CD4-positive, alpha-beta T cell treated with Interleukin-17A for 1 hour (primary cell): ENCODE measurements at places on chromosomes 3 and 15.

DNA sequence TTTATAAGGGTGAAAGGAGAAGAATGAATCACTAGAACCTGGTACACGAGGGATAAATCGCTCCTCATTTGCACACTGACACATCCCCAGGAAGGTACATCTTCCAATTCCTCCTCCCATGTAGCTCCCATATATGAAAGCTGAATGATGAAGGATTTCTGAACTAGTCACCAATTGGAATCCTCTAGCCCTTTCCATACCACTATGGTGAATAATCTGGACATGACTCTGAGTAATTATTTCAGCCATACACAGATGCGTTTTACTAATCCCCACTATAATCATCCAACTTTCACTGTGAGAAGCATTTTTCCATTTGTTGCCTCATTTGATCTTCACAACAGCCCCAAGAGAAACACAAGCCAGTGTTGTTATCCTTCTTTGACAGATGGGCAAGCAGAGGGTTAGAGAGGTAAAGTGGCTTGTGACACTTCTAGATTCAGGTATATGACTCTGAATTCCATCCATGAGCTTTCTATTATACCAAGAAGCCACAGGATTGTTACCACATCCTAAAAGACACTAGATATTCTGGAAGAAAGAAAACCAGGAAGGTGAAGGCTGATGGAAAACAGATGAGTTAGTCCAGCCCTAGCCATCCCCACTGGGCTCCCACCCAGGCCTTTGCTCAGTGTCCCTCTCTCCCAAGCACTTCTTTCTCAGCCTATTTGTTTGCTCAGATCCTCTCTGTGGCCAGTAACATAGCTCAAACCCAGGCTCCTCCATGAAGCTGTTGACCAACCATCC is 22.2 kb upstream of the BCL6 start:
- no peak for DNase-seq

- DNase-seq, result no peak
Measured at GRCh38 chr3:103006526-103007183, 571.8 kb downstream of the ZPLD1 start.

DNA sequence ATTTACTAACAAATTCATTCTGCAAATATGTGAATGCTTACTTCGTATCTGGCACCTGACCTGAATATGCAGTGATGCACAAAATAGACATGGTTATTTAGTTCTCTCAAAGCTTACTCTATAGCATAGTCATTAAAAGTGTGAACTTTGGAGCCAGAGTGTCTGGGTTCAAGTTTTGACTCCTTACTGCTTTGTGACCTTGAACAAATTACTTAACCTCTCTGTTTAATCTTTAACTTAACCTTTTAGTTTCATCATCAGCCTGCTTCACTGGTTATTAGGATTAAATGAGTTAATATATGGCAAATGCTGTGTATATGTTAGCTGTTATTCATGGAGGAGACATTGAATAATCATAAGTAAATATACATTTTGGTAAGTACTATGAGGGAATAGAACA is 12.1 kb upstream of the MGA start:
- DNase-seq, result no peak

DNA sequence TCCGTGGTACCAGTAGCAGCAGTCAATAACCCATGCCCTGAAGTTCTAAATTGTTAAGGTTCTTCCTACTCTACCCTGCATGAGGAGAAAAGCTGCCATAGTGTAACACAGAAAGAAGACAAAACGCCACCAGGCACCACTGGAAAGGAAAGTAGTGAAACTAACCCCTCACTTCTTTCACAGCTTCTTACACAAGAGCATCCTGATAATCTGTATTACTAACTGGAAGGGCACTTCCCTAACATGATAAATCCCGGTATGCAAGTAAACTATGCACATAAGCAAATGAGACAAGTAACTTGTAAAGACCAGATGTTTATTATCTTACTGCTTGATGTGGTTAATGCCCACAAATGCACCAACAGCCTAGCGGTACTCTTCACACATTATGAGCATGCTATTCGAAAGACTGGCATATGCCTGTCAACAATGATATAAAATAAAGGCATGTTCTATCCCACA is 141.3 kb downstream of the ADAM10 start:
- DNase-seq, result peak; percentile 51

GRCh38 chr3:135862361-135862760 is 103.2 kb upstream of the PPP2R3A start:
- no peak for DNase-seq

DNA sequence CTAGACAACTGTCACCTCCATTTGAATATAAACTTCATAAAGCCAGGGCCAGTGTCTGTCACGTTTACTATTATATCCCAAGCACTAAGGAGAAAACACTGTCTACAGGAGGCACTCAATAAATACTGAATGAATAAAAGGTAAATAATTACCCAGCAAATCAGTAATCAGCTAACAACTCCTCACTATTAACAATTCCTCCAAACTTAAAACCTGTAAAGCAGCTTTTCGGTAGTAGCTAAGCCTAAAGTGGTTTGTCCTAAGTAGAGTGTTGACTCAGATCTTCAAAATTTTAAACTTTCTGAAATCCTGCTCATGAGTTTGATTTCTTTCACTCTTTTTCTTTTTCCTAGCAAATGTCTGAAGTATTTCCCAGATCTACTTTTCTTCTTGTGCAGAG is 39.9 kb downstream of the C3orf80 start:
- no peak for DNase-seq

- DNase-seq, result no peak
Measured at GRCh38 chr3:101255441-101255840, 64.9 kb downstream of the IMPG2 start.

- DNase-seq, result no peak
Measured at GRCh38 chr3:148459931-148460513, 237.7 kb upstream of the AGTR1 start.

GRCh38 chr15:63576441-63576840 is 20.7 kb upstream of the FBXL22 start:
- DNase-seq, result no peak

GRCh38 chr3:181718369-181718768 is 6.6 kb downstream of the SOX2 start:
- DNase-seq, result no peak

GRCh38 chr15:63188247-63188925 is 1.0 kb upstream of the RAB8B start:
- no peak for DNase-seq

DNA sequence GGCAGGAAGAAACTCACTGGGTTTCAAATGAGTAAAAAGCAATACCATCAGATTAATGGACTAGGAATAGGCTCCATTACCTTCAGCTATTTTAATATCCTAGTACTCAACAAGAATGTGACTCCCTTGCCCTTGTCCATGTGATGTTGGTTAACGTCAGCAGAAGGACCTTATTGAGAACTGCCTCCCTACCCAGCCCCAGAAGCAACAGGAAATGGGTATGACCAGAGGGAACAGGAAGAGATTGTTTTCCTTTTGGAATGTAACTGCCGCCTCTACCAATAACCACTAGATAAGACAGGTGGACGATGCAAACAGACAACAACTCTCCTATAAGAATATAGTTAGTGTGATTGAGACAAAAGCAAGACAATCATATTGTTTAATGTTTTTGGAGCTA is 10.4 kb upstream of the MME start:
- DNase-seq, result no peak

- DNase-seq, result no peak
Measured at GRCh38 chr3:147418808-147419701, 9.9 kb downstream of the ZIC1 start.

GRCh38 chr3:168847291-168847883 is 751.7 kb upstream of the GOLIM4 start:
- DNase-seq, result no peak

DNA sequence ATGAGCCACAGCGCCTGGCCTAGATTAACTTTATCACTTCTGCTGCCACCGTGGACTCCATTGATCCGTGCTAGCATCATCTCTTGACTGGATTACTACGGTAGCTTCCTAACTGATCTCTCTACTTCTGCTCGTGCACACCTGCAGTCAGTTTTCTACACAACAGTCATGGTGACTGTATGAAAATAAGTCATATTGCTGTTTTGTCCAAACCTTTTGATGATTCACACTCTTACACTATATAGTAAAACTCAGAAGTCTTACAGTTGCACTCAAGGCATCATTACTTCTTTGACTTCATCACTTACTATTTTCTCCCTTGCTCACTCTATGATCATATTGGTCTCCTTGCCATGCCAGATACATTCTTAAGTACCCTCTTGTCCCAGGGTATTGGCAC is 10.1 kb downstream of the PDCD6IP start:
- DNase-seq, result no peak

GRCh38 chr3:192636517-192637444 is 90.6 kb downstream of the FGF12 start:
- no peak for DNase-seq

- DNase-seq, result no peak
Measured at GRCh38 chr3:127289706-127290575, 2.1 kb upstream of the PRR20G start.

DNA sequence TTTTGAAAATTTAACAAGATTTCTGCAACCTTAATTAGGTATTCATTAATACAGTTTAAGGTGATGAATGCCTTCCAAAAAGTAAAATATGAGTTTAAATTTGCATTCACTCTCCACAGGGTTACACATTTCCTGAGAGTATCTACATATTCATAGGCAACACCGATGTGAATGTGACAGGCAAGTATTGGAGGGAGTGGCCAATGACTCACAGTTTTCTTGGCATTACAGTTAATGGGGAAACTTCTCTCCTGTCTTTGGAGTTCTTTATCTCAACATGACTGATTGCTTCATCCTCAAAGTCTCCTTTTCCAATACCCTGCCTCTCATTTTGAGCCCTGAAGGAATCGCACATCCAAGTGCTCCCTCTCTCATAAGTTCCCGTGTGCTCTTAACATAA is 181.9 kb upstream of the CHL1 start:
- DNase-seq, result no peak

DNA sequence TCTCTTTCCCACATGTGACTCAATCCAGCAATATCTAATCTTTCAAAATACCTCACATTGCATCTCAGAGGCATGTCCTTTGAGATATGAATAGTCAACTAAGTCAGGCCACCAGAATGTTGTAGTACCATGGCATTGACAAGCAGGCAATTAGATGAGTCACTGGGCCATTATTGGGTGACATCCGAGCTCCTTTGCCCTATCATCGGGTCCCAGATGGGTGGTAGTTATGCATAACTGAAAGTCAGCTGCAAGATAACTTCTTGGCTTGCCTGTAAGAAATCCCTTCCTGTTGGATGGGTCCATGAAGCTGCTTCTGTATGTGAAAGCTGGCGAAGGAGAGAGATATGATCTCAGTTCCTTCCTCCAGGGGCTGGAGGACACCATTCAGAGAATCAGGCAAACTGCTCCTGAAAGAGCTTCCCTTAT is 32.8 kb downstream of the ARRDC4 start:
- DNase-seq, result no peak

GRCh38 chr15:79316864-79317263 is 6.0 kb downstream of the TMED3 start:
- no peak for DNase-seq

DNA sequence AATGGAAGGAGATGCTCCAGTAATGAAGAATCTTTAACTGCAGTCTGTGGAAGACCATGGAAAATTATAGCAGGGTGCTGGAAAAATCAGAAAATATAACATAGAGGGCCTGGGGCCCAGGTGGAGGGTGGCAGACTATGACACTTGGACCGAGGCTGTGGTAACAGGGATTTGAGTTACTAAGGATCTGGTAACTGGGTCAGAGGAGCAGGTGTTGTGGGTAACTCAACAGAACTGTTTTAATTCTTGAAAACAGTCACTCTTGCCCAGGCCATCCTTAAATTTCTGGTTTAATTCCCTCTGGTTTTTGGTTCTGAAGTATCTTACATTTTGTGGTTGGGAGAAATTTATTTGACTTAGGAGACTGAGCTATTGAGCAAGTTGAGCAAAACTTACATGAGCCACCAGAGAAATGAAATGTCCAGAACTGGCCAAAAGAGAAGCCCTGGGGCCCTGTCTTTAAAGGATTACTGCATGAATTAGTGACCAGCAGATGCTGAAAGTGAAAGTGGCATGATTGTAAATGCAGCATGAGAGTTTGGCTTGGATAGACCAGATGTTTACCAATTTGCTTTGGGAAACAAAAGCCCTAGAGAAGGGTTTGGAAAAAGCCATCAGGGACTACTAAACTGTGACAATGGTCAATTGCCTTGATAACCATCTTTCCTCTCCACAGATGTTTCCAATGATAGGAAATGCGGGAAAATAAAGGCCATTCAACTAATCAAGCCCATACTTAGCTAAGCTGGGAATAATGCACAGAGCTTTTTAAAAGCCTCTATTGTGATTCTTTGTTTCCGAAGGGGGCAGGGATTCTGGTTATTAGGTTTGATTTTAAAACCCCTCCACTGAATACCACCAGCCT is 374.9 kb upstream of the TGFBR2 start:
- no peak for DNase-seq

DNA sequence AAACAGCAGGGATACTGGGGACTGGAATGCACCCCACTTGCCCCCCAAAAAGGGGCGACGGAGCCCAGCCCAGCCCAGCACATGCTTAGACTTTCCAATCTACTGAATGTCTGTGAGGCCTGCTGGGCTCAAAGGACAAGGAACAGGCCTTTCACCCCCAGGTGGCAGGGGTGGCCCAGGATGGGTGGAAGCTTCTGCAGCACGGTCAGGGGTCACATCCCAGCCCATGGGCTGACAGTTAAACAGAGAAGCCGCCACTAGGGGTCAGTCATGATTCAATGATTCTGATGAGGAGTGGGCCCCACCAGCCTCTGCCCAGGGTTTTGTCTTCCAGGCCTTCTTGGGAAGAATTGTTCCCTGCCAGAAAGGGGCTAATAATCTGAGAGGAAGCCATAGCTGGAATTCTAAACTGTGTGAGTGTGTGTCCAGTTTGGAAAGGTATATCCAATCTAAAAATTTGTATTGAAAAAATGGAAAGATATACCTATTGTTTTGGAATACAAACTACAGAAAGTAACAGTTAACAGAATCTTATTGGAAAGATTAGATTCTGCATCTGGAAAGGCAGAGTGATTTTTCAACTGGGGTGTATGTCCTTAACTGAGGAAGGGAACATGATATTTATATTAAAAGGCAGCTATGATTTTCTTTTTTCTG is 2.2 kb downstream of the CHRNB4 start:
- DNase-seq, result peak; percentile 29

- DNase-seq, result no peak
Measured at GRCh38 chr15:78718837-78719236, 77.8 kb upstream of the CHRNB4 start.

DNA sequence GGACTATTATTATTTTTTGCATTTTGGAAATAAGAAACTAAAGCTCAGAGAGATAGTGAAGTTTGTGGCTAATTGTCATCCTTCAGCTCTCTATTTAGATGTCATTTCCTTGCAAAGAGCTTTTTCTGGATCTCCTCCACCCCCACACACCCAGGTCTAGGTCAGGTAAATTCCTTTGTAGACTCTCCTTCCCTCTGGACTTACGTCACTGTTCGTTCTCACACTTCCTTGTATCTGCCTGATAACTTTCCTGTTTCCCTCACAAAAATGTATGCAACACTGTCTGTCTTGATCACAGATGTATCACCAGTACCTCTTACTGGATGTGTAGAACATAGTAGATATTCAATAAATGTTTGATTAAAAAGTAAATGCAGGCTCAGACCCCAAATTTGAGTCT is 6.1 kb upstream of the MB21D2 start:
- DNase-seq, result no peak

GRCh38 chr3:135056733-135057310 is 261.8 kb downstream of the EPHB1 start:
- no peak for DNase-seq

- no peak for DNase-seq
Measured at GRCh38 chr3:125957674-125958510, 11.1 kb upstream of the ROPN1B start.
